ENCODE measurements at places on chromosomes 1 and 21.

DNA sequence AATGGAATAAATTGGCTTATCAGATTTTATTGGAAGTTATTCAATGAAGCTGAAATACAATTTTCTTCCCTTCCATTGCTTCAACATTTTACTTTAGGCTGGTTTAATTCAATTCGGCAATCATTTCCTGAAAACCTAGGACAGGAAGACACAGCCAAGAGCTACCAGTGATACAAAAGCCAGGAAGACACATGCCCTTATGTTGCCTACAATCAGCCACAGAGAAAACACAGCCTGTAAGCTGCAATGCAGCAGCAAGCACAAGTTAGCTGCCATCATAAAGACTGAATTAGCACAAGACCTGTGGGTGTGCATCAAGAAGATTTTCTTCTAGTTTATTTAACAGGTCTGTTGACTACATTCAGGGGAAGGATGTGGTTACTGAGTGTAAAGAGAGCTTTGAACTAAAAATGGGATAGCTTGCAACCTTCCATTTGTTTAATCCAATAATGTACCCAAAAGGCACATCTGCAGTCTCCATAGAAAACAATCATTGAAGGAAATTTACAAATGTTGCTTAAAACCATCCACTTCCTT, 193.8 kb downstream of the KCNH1 start:
- no peak for DNase-seq

DNA sequence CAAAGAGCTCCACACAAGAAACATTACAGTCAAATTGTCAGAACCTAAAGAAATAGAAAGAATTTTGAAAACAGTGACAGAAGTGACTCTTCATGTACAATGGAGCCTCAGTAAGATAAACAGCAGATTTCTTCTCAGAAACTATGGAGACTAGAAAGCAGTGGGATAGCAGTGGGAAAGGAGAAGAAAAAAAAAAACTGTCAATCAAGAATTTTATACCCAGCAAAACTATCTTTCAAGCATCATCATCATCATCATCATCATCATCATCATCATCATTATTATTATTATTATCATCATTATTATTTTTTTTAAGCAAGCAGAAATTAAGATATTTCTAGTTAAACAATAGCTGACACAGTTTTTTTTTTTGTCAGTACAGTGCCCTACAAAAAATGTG, 24.2 kb downstream of the CEP170 start:
- DNase-seq, result no peak

- no peak for DNase-seq
These were observed 27.2 kb downstream of the MCOLN2 start for GRCh38 chr1:84969489-84970250.

DNA sequence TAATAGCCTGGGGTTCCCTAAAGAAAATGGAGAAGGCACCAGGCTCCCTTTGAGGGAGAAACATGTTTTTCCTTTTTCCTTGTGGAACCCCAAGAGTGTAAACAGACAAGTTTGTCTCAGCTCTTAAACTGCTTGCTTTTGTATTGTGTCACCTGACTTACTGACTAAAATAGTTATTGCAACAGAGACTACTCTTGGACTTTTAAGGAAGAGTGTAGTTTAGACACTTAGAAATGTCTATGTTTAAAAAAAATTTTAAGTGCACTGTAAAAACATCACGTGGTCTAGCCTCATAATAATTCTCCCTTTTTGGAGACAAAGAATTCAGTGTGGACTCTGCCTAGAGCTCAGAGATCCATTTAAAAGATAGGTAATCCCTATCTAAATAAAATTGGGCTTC, 141.1 kb downstream of the TRIM33 start:
- DNase-seq, result no peak

GRCh38 chr1:87336623-87337067, 8.0 kb downstream of the LMO4 start:
- DNase-seq, result no peak

- DNase-seq, result peak; percentile 35
These were observed 29.9 kb upstream of the RPTN start for GRCh38 chr1:152188673-152189591.

DNA sequence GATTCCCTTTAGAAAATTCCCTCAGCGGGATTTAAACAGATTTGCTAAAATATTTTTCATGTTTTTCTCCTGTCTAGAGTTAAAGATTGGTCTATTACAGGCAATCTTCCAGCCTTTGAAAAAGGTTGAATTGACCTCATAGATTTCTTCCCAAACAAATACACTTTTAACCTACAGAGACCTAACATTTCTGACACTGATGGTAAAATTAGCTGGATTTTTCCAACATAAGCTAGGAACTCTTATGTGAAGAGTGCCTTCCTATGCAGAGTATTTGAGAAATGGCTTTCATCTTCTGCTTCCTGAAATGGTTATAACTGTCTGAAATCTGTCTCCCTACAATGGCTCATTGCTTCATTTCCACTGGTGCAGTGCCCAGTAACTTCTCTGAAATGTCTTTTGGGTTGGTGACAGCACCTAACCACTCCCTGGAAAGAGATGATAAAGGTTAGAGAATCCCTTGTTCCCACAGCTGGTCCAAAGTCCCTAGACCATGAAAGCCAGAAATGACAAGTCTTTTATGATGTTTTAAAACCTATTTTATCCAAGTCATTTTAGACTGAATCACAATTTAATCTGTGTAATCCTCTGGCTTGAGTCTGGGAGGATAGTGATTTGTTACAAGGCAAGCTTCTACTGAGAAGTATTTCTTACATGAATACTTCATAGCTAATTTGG, 269.4 kb downstream of the BACH1 start:
- no peak for DNase-seq

- DNase-seq, result no peak
These were observed 156.6 kb downstream of the SIPA1L2 start for GRCh38 chr1:232473324-232473723.

GRCh38 chr1:225876900-225877510, 5.2 kb downstream of the TMEM63A start:
- no peak for DNase-seq

DNA sequence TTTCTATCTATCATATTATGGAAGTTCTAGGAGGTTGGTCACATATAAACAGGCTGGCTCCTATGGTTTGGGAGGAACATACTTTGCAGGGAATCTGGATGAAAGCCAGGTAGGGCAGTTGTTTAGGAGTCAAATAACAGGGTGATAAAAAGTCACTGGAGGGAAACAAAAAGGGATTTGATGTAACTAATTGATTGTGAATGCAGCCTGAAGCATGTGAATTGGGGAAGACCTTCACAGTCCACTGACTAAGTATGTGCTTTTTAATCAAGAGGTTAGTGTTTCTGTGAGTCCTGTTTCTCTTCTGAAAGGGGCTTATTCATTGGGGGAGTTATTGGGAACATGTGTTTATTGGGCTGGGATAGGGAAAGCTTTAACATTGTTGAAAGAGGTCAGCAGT, 41.3 kb downstream of the HMCN1 start:
- no peak for DNase-seq

DNA sequence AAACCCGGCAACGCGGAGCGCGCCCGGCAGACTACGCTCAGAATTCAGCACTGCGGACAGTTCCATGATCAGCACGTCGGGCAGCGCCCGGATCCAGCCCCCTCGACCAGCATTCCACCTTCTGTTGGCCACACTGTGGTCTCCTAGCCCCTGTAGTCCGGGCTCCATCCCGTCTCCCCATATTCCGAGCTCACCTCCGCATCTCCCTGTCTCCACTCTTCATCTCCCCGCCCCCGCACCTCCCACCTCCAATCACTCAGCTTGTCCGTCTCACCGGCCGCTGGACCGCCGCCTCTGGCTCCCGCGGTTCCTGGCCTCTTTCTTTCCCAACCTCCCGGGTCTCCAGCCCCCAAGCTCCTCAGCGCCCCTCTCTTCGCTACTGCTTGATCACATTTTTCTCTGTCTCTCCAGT, 500 bp downstream of the EPHA10 start:
- no peak for DNase-seq

GRCh38 chr1:6491081-6491449, 402 bp downstream of the PLEKHG5 start:
- no peak for DNase-seq

GRCh38 chr1:99662539-99663080, 16.7 kb downstream of the PALMD start:
- no peak for DNase-seq

DNA sequence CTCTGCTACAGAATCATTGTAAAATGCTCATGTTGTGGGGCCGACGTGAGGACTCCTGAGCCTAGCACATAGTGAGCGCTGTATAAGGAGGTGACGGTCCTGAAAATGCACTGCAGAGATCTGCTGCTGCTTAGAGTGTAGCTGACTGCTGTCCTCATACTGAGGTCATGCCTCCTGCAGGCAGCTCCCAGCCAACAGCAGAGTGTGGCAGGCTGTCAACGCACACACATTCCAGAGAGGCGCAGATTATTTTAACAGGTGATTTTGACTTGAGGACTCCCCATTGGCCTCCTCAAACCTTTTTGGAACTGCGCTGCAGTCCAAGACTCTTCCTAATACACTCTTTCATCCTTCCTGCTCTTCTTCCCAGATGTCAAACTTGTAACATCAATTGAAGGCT, 119.8 kb upstream of the KCNJ6 start:
- no peak for DNase-seq

DNA sequence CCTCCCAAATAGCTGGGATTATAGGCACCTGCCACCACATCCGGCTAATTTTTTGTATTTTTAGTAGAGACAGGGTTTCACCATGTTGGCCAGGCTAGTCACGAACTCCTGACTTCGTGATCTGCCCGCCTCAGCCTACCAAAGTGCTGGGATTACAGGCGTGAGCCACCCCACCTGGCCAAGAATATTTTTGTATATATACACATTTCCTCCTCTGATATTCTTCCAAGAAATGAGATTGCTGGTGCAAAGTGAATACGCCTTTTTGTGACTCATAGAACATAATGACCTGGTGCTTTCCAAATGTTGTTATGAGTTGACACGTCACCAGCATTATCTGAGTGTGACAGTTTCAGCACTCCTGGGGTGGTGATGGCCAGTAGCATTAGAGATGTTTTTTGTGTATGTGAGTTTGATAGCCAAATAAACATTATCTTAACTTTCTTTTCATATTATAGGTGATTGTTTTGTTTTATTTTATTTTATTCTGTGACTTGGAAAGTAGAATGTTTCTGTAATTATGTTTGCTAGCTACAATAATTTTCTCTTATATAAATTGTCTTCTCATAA, 54.9 kb downstream of the KCNK1 start:
- no peak for DNase-seq

- no peak for DNase-seq
These were observed 56.1 kb downstream of the NTPCR start for GRCh38 chr1:233006541-233006973.

Measured in anterior cingulate cortex (tissue), 58 donors.